Caco-2 (cell line): ENCODE measurements at places on chromosomes 11 and 22.

DNA sequence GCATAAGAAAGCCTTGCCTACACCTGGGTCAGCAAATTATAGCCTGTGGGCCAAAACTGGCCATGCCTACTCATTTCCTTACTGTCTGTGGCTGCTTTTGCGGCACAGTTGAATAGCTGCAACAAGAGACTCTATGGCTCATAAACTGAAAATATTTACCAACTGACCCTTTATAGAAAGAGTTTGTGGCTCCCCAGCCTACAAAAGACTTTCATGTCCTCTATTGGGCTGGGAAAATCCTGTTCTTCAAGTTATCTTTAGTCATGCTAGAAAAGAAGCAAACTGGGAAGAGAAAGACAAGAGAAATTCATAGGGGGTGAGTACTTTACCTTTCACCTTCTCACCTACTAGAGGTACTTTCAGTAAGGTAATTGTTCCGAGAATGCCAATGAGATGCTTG, 175.1 kb downstream of the SWAP70 start:
- no peak for DNase-seq

- DNase-seq = peak; percentile 80
Measured at GRCh38 chr22:50481440-50482106, at the start of gene ADM2. Gene ADM2 (plus strand): TSS chr22:50481543. CDS start chr22:50481848, 305 bp downstream.

GRCh38 chr11:129696309-129696989, 119.2 kb upstream of the TMEM45B start:
- no peak for DNase-seq

GRCh38 chr22:24706732-24707469, 67.6 kb downstream of the PIWIL3 start:
- no peak for DNase-seq

DNA sequence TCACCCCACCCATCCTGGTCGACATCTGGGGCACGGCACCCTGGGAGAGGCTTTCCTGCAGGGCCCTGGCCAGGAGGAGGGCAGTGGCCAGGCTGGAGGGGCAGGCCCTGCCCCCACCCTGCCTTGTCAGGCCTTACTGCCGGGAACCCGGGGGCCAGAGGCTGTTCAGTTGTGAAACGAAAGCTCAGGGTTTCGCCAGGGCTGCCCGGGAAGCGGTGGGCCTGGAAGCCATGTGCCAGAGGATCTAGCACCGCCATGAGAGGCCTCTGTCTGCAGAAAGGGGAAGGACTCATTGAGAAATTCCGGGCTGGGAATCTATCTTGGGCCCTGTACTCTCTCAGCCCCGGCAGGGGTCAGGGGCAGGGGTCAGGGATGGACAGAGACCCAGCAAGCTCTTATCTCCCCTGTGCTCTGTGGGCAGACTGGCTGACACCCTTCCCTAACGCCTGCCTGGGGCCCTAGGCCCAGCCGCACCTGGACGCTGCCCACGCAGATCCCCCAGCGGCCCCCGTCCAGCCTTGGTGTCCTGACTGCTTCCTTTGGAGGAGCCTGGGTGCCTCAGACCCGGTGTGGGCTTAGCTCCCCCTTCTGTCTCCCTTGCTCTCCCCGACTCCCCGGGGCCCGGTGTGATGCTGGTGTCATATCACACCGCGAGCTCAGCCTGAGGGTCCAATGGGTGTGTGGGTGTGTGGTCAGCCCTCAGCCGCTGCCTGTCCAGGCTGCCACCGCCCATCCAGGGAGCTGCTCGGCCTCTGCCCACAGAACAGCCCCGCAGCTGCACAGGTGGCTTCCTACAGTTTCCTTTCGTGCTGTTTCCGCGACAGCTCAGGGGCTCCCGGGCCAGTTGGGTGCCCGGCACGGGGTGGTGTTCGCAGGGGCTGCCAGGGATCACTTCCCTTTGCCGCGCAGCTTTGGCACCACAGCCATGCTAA, 6.5 kb downstream of the PIM3 start:
- peak; percentile 45 for DNase-seq

GRCh38 chr11:129230006-129230405, 37.9 kb upstream of the ARHGAP32 start:
- DNase-seq = no peak

DNA sequence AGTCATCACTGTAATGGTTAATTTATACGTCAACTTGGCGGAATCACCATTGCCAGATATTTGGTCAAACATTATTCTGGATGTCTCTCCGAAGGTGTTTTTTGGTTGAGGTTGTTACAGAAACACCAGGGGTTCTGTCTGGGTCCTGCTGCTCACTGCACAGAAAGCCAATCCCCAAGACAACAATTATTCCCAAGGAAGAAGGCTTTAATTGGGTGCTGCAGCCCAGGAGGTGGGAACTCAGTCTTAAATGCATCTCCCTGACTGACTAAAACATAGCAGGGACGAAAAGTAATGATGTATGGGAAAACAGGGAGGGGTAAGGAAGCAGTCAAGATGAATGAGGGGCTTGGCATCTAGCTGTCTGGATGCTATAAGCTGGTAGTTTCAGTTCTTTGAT, 331.3 kb downstream of the TBC1D22A start:
- no peak for DNase-seq
